Thyroid gland (tissue), 4 donors: ENCODE measurements at places on chromosomes 1 and 21. TPM values are rescaled to one million over a fixed set of nuclear protein-coding genes. Genes with fewer than 3 reads are reported as not detected.

The CAPN8 gene
- total RNA-seq, result 0.79 TPM

The RAB3B gene
- total RNA-seq, result not detected

DNA sequence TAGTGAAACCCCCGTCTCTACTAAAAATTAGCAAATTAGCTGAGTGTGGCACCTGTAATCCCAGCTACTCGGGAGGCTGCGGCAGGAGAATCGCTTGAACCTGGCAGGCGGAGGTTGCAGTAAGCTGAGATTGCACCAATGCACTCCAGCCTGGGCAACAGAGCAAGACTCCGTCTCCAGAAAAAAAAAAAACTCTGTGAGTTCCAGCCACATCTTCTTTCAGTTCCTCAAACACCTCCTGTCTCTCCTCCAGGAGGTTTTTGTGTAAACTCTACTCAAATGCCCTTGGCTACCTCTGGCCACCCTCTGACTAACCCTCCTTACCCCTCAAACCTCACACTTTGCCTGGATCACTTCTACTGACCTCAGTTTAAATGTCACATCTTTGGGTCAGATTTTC lies 38.1 kb downstream of the RCSD1 start:
- H3K4me3 ChIP-seq, result no peak overlapping the region
- H3K36me3 ChIP-seq, result no peaks in the 10 kb centered on the region
- H3K4me1 ChIP-seq, result no peaks in the 10 kb centered on the region
- H3K27me3 ChIP-seq, result no peaks in the 10 kb centered on the region

DNA sequence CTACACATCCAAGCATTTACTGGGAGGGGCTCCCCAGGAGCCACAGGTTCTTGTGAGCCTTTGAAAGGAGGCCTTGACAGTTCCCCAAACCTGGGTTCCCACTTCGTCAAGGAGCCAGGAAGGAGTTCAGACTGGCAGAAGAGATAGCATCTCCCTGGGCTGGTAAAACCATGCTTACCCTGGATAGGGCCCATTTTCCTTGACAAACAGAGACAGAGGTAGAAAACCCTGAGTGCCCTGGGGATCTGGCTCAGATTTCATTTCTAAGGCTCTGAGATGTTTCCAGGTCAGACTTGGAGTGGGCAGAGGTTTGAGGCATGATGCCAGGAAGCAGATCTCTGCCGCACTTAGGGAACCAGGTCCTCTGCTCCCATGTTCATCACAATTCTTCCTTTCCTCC lies 2.7 kb downstream of the ETNK2 start:
- no peaks in the 10 kb centered on the region for H3K27me3 ChIP-seq
- peaks cover 13% of the 10 kb centered on the region for H3K4me1 ChIP-seq
- no peaks in the 10 kb centered on the region for H3K36me3 ChIP-seq
- DNase-seq, result no peak
- H3K27ac ChIP-seq, result no peak overlapping the region

DNA sequence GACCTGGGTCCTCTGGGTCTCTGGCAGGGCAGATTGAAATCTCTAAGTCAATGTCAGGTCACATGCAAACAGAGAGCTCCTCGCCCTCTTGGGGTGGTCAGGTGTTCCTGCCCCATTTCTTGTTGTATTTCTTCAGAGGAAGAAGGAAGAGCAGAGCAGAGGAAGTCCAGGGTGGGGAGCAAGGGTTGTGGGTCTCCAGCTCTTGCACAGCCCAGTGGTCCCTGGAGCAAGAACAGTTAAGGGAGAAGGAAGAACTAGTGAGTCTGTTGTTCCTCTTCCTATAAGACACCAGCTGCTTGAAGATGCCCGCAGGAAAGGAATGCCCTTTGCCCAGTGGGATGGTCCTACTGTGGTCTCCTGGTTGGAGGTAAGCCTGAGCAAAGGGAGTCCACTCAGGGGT lies 26.3 kb downstream of the MYOG start:
- no peak overlapping the region for H3K27ac ChIP-seq
- H3K27me3 ChIP-seq, result no peaks in the 10 kb centered on the region
- no peaks in the 10 kb centered on the region for H3K4me1 ChIP-seq
- no peak overlapping the region for H3K4me3 ChIP-seq
- H3K36me3 ChIP-seq, result no peaks in the 10 kb centered on the region
